Fibroblast of skin of right biceps (primary cell): ENCODE measurements at places on chromosomes 12 and 14.

GRCh38 chr12:93790472-93791152 lies 113.4 kb downstream of the CRADD start:
- DNase-seq, result peak; percentile 96

DNA sequence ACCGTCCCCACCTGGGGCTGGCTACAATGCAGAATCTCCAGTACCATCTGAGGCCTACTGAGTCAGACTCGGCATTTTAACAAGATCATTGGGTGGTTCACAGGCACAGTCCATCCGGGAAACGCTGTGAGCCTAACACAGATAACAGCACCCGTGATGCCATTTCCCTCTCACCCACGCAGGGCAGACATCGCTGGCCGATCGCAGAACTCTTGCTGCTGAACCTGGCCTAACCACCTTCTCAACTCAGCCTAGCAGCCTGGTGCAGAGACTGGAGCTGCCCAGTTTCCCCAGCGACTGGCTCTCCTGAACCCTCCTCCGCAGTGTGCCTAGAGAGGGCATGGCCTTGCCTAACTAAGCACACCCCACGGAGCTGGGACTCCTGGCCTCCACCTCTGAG lies 83.3 kb downstream of the NCOR2 start:
- no peak for DNase-seq

- DNase-seq, result no peak
These were observed 6.9 kb downstream of the FBXO34 start for GRCh38 chr14:55277972-55278740.

DNA sequence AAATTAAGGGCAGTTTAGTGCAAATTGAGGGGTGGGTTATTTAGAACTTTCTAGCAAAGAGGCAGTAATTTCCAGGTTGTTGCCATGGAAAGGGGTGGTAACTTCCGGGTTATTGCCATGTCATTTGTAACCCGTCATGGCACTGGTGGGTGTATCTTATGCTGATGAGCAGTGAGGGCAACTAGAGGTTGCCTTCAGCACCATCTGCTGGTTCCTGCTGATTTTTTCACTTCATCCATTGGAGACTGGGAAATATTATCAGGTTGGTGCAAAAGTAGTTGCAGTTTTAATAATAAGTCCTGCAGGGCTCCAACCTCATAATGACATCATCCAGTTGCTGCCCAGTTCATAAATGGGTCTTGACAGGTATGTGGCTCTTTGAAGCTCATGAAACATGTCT lies 24.4 kb upstream of the SERPINA4 start:
- DNase-seq, result no peak

- peak; percentile 31 for DNase-seq
These were observed 140.7 kb downstream of the DYRK2 start for GRCh38 chr12:67789266-67789665.

DNA sequence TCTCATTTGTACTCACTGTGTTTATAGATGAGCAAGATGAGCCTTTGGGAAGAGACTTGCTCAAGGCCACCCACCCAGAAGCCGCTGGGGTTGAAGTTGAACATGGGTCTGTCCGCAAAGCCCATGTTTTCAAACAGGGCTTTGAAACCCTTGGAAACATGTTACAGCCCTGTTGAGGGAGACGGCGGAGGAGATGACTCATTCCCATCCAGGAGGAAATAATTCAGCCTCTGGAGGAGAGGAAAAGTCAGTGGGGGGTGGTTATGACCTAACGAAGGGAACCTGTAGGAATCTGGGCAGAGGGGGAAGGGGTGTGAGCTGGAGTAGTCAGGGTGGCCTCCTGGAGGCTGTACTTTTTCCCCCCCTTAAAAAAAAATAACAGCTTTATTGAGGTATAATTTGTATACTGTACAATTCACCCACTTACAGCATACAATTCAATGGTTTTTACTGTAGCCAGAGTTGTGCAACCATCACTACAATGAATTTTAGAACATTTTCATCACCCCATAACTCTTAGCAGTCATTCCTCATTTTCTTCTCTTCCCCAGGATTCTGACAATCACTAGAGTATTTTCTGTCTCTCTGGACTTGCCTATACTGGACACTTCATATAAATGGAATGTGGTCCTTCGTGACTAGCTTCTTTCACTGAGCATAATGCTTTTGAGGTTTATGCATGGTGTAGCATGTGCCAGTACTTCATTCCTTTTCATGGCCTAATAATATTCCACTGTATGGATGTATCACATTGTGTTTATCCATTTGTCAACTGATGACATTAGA lies 1.9 kb upstream of the RIN3 start:
- DNase-seq, result peak; percentile 99

GRCh38 chr12:452667-453210 lies 7.0 kb upstream of the B4GALNT3 start:
- no peak for DNase-seq

GRCh38 chr14:99644035-99644587 lies 818 bp upstream of the HHIPL1 start:
- no peak for DNase-seq

DNA sequence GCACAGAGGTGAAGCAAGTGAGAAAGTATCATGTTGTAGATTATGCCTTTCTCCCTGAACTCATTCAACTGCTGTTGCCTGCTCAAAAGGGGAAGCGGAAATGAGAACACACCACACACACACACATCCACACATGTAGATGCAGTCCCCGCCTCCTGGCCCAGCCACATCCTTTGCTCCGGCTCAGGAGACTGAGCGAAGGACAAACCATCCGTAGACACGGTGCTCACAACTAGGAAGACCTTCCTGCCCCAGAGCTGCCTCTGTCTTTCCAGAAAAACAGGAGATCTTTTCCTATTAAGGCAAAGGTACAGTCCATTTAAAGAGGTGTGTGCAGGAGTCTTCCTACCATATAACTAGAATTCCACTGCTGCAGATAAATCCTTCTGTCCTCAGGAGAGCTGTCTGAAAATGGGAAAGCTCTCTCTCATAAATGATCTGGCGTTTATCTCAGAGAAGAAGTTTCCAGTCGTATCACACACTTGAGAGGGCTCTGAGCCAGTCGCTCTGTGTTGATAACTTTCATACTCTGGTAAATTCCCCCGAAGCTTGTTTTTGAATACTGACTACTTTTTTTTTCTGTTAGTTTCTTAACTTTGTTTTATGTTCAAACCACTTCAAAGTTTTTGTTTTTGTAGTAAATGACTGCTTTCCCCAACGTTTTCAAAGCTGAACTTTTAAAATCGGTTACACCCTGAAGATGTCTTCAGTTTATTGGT lies at the start of gene TESPA1:
TSS of gene TESPA1 (minus strand) at position 105 of the 719 bp plus-strand sequence. CDS start 10,200 bp downstream, outside the sequence.
- DNase-seq, result no peak

- no peak for DNase-seq
These were observed 352 bp downstream of the PLXNC1 start for GRCh38 chr12:94148739-94149118.

DNA sequence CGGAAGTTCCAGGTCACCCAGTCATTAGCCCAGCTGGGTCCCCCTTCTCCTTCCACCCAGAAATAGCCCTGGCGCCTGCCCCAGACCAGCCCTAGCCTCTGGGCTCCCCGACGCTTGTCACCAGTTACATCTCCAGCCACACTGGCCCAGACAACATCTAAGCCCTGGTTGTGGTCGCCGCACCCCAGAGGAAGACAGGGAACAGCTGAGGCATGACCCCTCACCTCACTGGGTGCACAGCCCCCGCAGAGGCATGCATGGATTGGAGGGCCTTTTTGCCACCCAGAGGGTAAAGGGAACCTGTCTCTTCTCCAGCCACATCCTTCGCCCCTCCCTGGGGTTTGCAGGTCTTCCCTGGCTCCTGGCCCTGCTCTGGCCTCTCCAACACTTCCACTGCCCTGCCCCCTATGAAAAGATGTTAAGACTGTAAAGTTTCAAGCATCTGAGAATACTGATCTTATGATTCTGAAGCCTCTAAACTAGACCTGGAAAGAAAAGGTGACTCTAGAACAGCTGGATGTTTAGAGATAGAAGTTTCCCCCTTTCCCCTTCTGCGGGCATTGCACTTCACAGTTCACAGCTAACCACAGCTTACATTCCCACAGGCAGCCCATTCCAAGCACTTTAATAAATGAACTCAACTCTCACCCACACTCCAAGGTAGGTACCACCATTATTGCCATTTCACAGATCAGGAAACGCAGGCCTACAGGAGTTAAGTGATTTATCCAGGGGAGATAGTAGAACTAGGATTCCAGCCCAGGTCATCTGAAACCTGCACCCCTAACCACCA lies 14.7 kb downstream of the TMEM119 start:
- DNase-seq, result no peak

GRCh38 chr14:74941676-74942097 lies 13.7 kb downstream of the PGF start:
- DNase-seq, result peak; percentile 56

- no peak for DNase-seq
These were observed 27.5 kb downstream of the NUDT4 start for GRCh38 chr12:93404961-93405849.

DNA sequence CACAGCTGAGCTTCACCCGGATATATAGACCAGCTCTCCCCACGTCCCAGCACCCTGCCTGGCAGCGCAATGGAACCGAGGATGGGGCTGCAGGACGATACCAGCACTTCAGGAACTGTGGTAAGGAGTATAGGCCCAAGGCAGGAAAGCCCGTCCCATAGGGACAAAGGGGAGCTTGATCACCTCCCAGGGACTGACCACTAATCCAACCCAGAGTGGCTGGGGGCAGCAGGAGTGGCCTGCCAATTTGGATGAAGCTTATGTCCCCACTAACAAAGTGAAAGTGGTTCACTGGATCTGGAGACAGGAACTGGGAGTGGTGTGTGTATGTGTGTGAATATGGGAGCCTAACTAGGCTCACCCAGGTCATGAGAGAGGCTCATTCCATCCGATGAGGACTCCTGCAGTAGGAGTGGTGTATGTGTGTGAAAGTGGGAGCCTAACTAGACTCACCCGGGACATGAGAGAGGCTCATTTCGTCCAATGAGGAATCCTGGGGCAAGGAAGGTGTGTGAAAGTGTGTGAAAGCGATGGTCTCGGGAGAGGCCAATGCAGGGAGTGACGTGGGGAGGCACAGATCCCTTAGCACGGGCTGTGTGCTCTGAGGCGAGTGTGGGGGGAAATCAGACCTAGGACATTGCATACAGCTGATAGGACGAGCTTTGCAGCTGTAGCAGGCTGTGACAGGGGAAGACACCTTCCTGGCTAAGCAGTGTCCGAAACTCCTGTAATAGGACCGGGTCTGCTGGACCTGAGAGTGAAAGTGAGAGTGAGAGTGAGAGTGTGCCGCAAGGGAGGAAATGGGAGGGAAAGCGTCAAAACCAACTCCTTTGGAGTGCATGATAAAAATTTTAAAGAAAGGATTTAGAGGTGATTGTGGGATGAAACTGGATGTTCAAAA lies 25.7 kb downstream of the KLRK1 start:
- DNase-seq, result peak; percentile 44

- peak; percentile 97 for DNase-seq
These were observed 7.5 kb upstream of the SYNE3 start for GRCh38 chr14:95523815-95524448.

DNA sequence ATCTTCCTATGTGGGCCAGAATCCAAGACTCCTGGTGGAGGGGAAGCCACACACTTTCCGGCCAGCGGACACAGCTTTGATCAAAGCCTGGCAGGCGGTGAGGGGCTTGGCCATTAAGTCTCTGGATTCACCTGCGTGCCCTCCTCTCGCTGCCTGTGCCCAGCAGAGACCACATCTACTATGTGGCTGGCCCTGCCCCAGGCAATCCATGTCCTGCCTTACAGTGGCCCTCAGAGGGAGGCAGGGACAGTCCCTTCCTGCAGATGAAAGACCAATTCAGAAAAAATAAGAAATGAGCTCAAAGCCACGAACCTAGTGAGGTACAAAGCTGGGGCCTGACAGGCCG lies 82.7 kb upstream of the GPR68 start:
- no peak for DNase-seq

- DNase-seq, result peak; percentile 79
These were observed 73.2 kb downstream of the FERMT2 start for GRCh38 chr14:52877628-52878027.

- DNase-seq, result peak; percentile 85
These were observed 813.0 kb downstream of the NRXN3 start for GRCh38 chr14:78983126-78983525.

- DNase-seq, result no peak
These were observed 108.7 kb upstream of the ETV6 start for GRCh38 chr12:11540615-11541310.
